Bone marrow (tissue), 2 donors: ENCODE measurements at places on chromosomes 4 and X.

- DNase-seq, result no peak
Observed at GRCh38 chr4:152810715-152811287, 31.0 kb downstream of the ARFIP1 start.

DNA sequence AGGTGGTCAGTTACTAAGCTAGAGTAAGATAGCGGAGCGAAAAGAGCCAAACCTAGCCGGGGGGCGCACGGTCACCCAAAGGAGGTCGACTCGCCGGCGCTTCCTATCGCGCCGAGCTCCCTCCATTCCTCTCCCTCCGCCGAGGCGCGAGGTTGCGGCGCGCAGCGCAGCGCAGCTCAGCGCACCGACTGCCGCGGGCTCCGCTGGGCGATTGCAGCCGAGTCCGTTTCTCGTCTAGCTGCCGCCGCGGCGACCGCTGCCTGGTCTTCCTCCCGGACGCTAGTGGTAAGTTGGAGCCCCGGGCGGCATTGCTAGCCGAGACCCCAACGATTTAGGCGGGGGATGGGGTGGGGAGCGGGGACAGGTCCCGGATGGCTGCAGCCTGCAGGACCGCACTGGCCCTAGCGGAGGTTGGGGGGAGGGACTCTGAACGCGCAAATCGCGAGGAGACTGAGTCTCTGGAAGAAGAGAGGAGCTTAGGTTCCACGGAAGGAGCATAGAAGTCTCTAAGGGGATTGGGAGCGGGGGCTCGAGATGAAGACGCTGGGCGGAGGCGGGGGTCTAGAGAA lies 573 bp downstream of the HTR2C start:
- DNase-seq, result no peak

DNA sequence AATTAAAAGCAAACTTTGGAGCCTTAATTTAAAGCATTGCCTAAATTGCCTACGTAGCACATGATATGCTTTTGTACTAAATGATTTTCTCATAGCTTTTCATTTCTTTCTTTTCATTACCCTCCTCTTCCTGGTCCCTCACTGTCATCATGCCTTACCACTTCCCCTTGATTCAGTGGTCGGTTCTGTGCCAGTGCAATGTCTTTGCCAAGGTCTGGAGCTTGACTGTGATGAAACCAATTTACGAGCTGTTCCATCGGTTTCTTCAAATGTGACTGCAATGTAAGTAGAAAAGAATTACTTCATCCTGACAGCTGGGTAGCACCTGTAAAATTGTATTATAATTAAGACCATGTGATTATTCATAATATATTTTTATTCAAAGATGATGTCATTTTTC lies 72.5 kb downstream of the C4orf46 start:
- peak; percentile 61 for DNase-seq

- DNase-seq, result no peak
Observed at GRCh38 chr4:141807103-141807891, 170.9 kb downstream of the IL15 start.

- no peak for DNase-seq
Observed at GRCh38 chrX:151722241-151722846, 6.5 kb downstream of the FATE1 start.

GRCh38 chrX:66408507-66408906 lies 230.4 kb downstream of the EDA2R start:
- no peak for DNase-seq

DNA sequence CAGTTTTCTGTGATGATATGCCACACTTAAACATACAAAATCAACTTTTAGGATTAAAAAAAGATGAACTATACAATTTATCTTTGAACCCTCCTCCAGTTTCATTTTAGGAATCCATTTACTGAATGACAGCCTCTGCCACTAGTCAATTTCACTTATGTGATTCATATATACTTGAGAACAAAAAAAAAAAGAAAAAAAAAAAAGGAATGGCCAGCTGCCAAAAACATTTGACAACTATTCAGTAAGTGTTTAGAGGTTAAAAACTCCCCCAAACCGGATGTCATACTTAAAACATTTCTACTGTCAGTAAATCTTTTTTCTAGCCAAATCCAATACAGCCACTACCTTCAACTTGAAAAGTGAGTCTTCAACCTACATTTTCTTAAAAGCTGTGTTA lies 266.7 kb upstream of the MAGEB2 start:
- DNase-seq, result no peak

DNA sequence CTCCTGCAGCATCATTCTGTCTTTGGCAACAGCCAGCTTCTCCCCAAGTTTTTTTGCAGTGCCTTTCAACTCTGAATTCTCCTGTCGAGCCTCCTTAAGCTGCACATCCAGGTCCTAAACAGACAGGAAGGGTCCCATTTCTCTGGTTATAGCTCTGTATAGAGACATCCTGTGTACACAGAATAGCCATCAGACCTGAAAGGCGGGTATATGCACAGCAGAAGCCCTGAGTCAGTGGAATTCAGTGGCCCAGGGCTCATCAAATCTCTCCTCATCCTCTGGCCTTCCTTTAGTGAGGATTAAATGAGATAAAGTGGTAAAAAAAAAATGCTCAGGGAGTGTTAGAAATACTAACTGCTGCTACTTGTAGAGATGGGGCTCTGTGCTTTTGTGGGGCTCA lies 73.8 kb downstream of the FAM184B start:
- no peak for DNase-seq

GRCh38 chrX:150049647-150050046 lies 111.4 kb upstream of the EOLA2 start:
- DNase-seq, result no peak

- no peak for DNase-seq
Observed at GRCh38 chrX:145405012-145405411, 157.7 kb downstream of the SPANXN1 start.

DNA sequence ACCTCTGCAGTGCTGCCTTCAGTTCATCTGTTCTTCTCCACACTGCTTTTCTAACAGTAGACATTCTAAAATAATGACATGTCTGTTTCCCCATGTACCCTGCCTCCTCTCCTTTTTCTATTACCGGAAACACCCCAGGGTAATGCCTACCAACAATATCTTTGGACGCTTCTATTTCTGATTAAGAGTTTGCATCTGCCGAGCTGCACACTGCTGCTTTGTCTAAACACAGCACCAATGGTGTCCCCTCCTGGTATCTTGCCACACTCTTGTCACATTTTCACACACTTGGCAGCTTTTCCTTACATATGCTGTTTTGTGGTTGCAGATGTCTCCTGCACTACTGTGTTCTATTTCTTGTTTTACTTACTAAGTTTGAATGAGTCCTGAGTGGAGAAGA lies 288.8 kb downstream of the GRIA2 start:
- no peak for DNase-seq

- DNase-seq, result no peak
Observed at GRCh38 chr4:38563707-38564495, 100.1 kb upstream of the KLF3 start.

DNA sequence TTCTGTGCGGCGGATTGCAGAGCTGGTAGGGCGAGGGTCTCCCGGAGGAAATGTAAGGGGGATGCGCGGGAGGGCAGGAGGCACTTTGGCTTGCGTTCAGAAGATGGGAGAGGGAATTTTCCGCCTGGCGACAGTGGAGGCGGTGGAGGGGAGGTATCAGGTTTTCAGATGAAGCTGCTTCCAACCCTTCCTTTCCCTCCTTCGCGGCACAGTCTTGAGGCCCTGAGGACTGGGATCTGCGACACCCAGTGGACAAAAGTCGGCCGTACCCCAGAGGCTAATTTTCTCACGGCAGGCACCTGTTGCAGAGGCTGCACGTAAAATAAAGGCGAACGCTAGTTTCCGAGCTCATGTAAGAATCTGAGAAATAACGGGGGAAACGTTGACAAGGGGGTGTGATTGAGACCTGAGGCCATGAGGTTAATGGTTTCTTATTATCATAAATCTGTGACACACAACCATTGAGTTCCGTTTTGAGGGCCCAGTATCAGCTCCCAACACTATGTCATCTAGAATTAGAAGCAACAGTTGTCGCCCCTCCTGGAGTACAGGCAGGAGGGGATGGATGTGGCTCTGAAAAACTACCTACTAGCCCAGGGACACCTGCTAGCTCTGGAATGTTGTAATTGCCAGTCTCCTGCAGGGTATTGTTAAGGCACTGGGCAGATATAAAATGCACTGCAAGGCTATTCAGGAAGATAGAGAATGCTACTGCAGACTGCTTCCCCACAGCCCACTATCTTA lies 1.1 kb downstream of the ZCCHC18 start:
- DNase-seq, result peak; percentile 24

DNA sequence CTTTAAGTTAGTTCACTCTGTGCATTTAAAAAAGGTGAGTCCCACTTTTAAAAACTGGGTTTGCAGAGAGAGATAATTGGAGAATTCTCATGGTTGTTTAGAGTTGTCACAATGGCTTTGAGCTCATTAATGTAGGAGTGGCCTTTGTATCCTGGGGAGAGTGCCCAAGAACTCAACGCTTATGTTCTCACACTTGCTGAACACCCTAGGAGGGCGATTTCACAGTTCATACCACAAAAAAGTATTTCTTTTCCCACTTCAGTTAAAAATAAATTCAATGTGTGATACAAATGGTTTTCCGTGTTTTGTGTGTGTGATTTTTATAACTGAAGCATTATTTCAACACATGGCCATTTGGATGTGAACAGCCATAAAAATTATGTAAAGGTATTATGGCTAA lies 8.4 kb downstream of the EMCN start:
- DNase-seq, result no peak

GRCh38 chr4:3026540-3026939 lies 47.8 kb downstream of the HTT-AS start:
- DNase-seq, result no peak

DNA sequence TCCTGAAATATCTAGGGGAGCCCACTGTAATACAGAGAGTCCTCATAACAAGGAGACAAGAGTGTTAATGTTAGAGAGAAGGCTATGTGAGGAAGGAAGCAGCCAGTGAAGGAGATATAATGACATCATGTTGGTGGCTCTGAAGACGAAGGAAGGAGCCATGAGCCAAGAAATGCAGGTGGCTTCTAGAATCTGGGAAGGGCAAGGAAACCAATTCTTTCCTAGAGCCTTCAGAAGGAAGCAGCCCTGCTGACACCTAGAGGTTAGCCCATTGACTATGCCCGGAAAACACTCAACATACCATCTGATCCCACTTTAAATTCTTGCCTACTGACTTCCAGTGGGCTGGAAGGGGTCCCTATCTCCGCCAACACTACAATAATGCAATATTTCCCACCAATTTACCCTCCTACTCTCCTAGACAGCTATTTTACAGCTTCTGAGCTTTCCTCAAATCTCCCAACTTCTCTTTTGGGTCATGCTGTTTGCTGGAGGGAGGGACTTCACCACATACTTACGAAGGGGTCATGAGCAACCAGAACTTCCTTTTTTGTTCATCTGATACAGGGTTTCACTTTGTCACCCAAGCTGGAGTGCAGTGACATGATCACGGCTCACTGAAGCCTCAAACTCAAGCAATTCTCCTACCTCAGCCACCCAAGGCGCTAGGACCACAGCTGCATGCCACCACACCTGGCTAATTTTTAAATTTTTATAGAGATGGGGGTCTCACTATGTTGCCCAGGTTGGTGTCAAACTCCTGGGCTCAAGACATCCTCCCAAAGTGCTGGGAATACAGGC lies 25.2 kb upstream of the G3BP2 start:
- no peak for DNase-seq

DNA sequence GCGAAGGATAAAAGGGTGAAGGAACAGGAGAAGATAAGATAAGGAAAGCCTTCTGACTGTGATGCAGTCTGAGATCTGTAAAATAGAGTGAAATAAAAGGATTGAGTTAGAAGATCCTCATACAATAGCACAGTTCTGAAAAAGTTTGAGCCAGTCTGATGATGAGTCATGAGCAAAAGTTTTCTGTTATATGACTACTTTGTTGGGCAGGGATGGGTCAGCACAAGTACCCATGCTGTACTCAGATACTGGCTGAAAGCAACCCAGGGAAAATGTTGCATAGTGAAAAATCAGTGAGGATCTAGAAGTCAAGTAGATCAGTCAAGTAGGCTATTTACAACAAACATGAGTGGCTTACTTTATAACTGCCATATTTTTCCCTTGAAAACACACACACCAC lies 253.5 kb downstream of the PCDH10 start:
- DNase-seq, result no peak

- no peak for DNase-seq
Observed at GRCh38 chr4:168240821-168241220, 77.7 kb downstream of the DDX60 start.

DNA sequence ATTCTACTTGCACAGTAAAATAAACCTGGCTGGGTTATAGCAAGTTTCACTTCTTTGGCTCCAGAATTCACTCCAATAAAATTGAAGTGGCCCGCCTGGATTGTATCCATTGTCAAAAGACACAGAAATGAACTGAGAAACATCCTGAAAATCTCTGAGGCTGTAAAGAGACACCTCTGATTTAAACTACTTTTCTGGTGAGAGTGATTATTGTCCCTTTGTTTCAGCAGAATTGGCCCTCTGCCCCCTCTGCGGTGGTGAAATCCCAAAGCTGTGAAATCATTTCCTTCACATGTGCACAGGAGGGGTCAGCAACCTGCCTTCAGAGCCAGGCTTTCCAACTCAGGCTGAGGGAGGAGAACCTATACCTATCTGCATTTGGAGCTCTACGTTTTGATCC lies 23.0 kb downstream of the GAB3 start:
- no peak for DNase-seq

DNA sequence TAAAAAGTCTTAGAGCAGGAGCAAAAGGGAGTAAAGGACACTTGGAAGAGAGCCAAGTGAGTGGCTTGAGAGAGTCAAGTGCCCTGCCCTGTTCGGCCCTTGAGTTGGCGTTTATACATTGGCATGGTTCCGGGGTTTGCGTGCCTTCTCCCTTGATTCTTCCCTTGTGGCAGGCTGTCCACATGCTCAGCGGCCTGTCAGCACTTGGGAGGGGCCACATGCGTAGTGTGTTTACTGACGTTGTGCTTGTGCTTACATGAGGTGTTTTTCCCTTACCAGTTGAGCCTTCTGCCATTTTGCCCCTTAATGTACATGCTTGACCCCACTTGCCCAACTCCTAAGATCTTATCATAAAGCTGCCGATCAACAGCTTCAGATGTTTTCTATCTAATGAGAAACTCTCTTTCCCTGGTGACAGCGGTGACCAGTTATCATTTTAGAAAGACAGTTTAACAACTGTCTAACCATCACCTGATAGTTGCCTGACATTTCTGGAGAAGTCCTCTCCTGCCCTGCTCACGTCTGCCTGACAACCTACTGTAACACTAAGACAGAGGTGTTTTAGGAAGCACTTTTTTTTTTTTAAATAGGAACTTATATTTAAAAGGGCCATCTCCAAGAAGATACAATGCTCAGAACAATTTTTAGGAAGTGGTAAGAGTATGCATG lies 49.5 kb upstream of the GC start:
- no peak for DNase-seq

- DNase-seq, result peak; percentile 44
Observed at GRCh38 chr4:16199093-16199492, 27.2 kb downstream of the TAPT1 start.

DNA sequence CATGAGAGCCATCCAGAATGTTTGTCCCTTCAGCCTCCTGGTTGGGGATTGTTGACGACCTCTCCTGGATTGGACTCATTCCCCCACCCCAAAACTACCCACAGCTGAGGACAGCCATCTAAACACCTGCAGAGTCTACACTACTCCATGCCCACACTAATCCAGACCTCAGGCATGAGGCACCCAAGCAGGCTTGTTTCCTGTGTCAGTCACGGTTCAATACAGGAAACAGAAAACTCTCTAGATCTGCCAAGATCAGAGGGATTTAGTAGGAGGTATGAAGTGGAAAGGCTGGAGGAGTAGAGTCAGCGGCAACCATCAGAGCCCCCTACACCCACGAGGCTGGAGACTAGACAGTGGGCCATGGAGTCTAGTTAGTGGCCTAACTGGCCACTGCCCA lies 37.7 kb downstream of the HAND2 start:
- no peak for DNase-seq
